HCT116 (cell line): ENCODE measurements at places on chromosomes 12 and 14. TPM values are rescaled to one million over a fixed set of nuclear protein-coding genes. Genes with fewer than 3 reads are reported as not detected.

Gene ISM2
- not detected for total RNA-seq

Gene GPN3
- total RNA-seq, result 46.2 TPM

Gene MNAT1
- total RNA-seq, result 49.3 TPM

Gene OVCH1
- total RNA-seq, result not detected

DNA sequence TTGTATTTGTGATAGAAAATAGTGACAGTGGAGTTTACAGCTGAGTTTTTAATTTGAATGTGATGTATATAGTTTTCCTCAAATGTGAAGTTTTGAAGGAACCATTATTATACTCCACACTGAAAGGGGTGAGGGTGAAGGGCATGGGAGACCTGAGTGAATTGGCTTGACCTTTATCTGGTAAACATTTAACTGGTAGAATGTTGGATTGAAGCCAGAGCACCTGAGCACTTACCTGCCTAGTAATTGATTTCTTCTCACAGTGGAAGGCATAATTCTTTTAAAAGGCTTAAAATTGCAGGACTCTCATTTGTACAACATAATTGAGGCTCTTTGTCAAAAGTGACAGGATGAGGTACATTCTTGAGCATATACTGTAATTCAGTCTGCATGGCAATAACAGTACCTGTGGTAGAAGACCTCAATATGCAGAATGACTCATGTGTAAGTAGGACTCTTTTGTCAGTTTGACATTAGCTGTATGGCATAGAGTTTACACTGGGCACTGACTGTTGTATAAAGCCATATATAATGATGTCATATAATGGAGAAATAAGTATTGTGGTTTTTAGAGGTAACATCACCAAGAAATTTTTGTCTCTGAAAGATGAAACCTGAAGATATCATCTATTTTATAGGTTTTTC, 309.6 kb downstream of the TMTC2 start:
- no peaks in the 10 kb centered on the region for H3K4me1 ChIP-seq
- H3K27me3 ChIP-seq, result no peaks in the 10 kb centered on the region
- H3K36me3 ChIP-seq, result no peaks in the 10 kb centered on the region
- H3K4me3 ChIP-seq, result no peak overlapping the region
- DNase-seq, result no peak

DNA sequence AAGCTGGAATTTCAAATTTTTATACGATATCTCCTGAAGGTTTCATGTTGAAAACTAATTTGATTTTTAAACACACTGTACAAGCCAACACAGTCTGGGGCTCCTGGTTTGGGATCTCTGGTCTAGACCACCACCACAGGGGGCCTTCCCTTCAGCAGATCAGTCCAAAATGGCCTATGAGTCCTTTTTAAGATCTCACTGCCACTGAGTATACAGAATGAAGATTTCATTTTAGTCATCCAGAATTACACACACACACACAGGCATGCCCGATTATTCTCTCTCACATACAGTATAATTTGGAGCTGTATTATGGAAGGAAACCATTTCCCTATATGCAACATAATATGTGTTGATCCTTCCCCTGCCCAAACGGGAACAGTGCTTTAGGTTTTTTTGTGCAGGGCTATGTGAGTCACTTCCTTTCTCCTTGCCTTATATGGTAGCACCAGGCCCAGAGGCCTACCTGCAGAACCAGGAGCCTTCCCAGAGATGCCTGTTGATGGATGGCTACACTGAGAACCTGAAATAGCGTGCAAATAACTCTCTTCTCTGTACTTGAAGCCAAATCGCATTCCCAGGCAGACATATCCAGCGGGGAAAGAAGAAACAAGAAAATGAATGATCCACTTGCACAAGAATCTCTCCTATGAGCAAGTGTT, 28.1 kb upstream of the WNK1 start:
- no peaks in the 10 kb centered on the region for H3K27me3 ChIP-seq
- peaks cover 28% of the 10 kb centered on the region for H3K4me1 ChIP-seq
- DNase-seq, result peak; percentile 27
- H3K4me3 ChIP-seq, result no peak overlapping the region

- no peaks in the 10 kb centered on the region for H3K36me3 ChIP-seq
- no peaks in the 10 kb centered on the region for H3K27me3 ChIP-seq
- DNase-seq, result no peak
- no peak overlapping the region for H3K27ac ChIP-seq
Measured at GRCh38 chr12:132326646-132327045, 2.7 kb downstream of the GALNT9 start.

GRCh38 chr14:64942531-64943111, at the start of gene GPX2:
Gene GPX2 (minus strand): TSS chr14:64942745. CDS start chr14:64942726, 19 bp downstream.
- DNase-seq, result no peak
- H3K27ac ChIP-seq, result no peak within 1 kb of the TSS
- no peaks in the 10 kb centered on the region for H3K4me1 ChIP-seq
- H3K4me3 ChIP-seq, result no peak within 1 kb of the TSS
- H3K36me3 ChIP-seq, result no peaks in the 10 kb centered on the region
- H3K27me3 ChIP-seq, result no peaks in the 10 kb centered on the region

DNA sequence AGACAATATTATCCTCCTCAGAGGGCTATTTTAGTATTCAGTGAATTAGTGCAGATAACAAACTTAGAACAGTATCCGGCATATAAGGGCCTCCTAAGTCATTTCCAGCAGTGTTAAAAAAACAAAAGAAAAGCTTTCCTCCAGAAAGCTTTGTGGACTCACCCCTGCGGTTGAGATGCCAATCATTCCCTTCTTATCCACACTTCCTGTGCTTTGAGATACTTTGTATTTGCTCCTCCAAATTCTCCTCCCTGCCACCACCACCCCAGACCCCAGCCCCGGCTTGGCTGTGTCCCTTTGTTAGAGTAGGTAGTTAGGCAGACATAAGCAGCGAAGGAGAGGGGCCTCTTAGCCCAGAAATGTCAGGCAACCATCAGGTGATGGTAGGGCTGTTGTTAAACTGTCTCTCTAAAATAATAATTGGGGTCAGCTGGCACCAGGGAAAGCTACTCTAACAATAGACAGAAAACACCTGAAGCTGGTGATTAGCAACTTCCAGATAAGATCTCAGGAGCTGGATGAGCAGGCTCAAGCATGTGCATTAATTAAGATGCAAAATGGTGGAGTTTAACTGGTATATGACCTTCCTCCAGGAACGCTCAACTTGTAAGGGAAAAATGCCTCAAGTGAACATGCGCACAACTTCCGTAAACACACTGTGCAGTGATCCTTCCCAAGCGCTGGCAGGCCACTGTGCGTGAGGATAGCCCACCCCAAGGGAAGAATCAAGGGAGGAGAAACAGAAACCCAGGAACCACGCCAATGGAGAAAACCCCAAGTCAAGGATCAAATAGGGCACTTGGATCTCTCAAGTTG, 152.1 kb upstream of the EEA1 start:
- H3K4me1 ChIP-seq, result no peaks in the 10 kb centered on the region
- H3K36me3 ChIP-seq, result no peaks in the 10 kb centered on the region
- H3K27me3 ChIP-seq, result no peaks in the 10 kb centered on the region
- H3K27ac ChIP-seq, result no peak overlapping the region
- H3K4me3 ChIP-seq, result no peak overlapping the region

GRCh38 chr12:32120419-32120818, 13.8 kb downstream of the BICD1 start:
- H3K4me3 ChIP-seq, result no peak overlapping the region
- H3K36me3 ChIP-seq, result no peaks in the 10 kb centered on the region
- DNase-seq, result no peak
